ENCODE measurements at places on chromosomes 7 and 10. TPM values are rescaled to one million over a fixed set of nuclear protein-coding genes. Genes with fewer than 3 reads are reported as not detected.

NDUFB2 gene
- polyA plus RNA-seq = 642 TPM

DNA sequence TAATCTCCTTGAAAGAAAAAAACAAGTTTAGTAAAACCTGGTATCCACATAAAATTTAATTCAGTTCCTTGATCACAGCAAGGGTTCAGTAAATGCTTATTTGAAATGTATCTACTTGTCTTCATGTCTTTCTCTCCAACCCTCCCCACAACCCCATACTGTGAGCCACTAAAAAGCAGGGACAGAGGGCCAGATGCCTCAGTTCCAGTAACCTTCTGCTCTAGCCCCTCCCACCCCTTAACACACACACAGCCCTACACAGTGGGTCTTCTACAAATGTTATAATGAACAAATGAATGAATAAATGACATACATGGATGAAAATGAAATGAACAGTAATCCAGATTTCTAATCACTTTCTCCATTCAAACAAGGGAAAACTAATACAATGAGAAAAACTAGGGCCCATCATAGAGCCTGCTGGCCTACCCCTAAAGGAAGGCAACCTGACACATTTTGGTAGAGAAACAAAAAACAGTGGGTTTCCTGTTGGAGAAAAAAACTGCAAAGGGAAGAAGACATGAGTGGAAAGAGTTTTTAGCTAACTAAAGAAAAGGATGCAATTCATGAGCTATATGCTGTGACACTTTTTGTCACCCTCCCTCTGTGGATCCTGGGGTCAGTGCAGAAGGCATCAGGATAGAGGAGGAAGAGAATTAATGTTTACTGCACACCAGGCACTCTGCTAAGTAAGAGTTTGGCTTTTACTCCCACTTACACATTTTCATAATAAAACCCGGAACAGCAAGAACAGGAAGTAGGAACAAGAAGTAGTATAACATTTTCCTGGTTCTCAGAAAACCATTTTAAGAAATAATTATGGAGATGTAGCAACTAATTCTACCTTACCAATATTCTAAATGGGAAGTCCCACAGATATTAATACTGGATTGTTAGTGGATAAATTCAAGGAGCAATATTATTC, 38.1 kb downstream of the ELMO1 start:
- H3K27me3 ChIP-seq = no peaks in the 10 kb centered on the region
- no peak for DNase-seq

- H3K4me1 ChIP-seq = no peaks in the 10 kb centered on the region
- peaks cover 1% of the 10 kb centered on the region for H3K27me3 ChIP-seq
- no peak overlapping the region for H3K4me3 ChIP-seq
- no peak for DNase-seq
Observed at GRCh38 chr10:96600337-96600736, 13.5 kb upstream of the TM9SF3 start.

GRCh38 chr10:62806251-62806650, 1.7 kb downstream of the ADO start:
- no peak for DNase-seq
- H3K36me3 ChIP-seq = no peaks in the 10 kb centered on the region
- peak overlapping the region; percentile 91 for H3K4me3 ChIP-seq
- peaks cover 26% of the 10 kb centered on the region for H3K4me1 ChIP-seq
- peak overlapping the region; percentile 97 for H3K27ac ChIP-seq
- no peaks in the 10 kb centered on the region for H3K27me3 ChIP-seq

GRCh38 chr7:3427957-3428356, 126.9 kb downstream of the SDK1 start:
- no peaks in the 10 kb centered on the region for H3K4me1 ChIP-seq
- no peak for DNase-seq

GRCh38 chr10:293636-294035, 158.4 kb downstream of the ZMYND11 start:
- H3K4me1 ChIP-seq = no peaks in the 10 kb centered on the region
- H3K4me3 ChIP-seq = no peak overlapping the region
- H3K36me3 ChIP-seq = peaks cover 2% of the 10 kb centered on the region
- no peak overlapping the region for H3K27ac ChIP-seq
- DNase-seq = no peak

- DNase-seq = no peak
- H3K4me1 ChIP-seq = peaks cover 14% of the 10 kb centered on the region
- no peaks in the 10 kb centered on the region for H3K36me3 ChIP-seq
- H3K27me3 ChIP-seq = no peaks in the 10 kb centered on the region
- no peak overlapping the region for H3K4me3 ChIP-seq
- H3K27ac ChIP-seq = no peak overlapping the region
Observed at GRCh38 chr7:95691464-95691863, 80.9 kb upstream of the DYNC1I1 start.
